ENCODE measurements at places on chromosomes 3 and 15. TPM values are rescaled to one million over a fixed set of nuclear protein-coding genes. Genes with fewer than 3 reads are reported as not detected.

- peaks cover 26% of the 10 kb centered on the region for H3K27me3 ChIP-seq
- H3K36me3 ChIP-seq: peaks cover 17% of the 10 kb centered on the region
- H3K4me1 ChIP-seq: peaks cover 43% of the 10 kb centered on the region
- H3K4me3 ChIP-seq: peak overlapping the region; percentile 83
Measured at GRCh38 chr15:64857421-64857820, 15.7 kb downstream of the PLEKHO2 start.

Gene GNB4
- total RNA-seq: 36.7 TPM

DNA sequence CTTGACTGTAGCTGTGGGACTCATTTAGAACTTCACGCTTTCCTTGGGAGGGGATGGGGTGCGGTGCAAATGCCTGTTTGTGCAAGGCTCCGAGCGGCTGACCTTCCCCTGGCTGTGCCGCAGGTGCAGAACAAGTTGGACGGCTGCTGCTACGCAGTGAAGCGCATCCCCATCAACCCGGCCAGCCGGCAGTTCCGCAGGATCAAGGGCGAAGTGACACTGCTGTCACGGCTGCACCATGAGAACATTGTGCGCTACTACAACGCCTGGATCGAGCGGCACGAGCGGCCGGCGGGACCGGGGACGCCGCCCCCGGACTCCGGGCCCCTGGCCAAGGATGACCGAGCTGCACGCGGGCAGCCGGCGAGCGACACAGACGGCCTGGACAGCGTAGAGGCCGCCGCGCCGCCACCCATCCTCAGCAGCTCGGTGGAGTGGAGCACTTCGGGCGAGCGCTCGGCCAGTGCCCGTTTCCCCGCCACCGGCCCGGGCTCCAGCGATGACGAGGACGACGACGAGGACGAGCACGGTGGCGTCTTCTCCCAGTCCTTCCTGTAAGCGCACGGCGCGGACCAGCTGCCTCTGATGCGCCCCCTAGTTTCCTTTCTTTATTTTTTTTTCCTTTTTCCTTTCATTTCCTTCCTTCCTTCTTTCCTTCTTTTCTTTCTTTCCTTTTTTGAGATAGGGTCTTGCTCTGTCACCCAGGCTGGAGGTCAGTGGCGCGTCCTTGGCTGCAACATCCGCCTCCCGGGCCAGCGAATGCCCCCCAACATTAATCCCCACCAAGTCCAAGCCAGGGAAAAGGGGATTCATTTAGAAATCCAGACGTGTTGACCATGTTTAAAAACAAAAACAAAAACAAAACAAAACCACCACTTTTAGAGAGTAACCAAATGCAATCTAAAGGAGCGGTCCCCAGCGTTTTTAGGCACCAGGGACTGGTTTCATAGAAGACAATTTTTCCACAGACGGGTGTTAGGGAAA lies 42.7 kb downstream of the EIF2AK4 start:
- peaks cover 6% of the 10 kb centered on the region for H3K36me3 ChIP-seq
- no peak overlapping the region for H3K27ac ChIP-seq
- no peaks in the 10 kb centered on the region for H3K27me3 ChIP-seq
- no peaks in the 10 kb centered on the region for H3K4me1 ChIP-seq
- H3K4me3 ChIP-seq: peak overlapping the region; percentile 47

GRCh38 chr15:58070801-58071418 lies 5.4 kb upstream of the ALDH1A2 start:
- DNase-seq: peak; percentile 80
- H3K4me3 ChIP-seq: no peak overlapping the region
- H3K4me1 ChIP-seq: peaks cover 5% of the 10 kb centered on the region
- H3K36me3 ChIP-seq: no peaks in the 10 kb centered on the region
- no peak overlapping the region for H3K27ac ChIP-seq

All from neural crest cell (in vitro differentiated cells).